ENCODE measurements at places on chromosomes 2 and 18. TPM values are rescaled to one million over a fixed set of nuclear protein-coding genes. Genes with fewer than 3 reads are reported as not detected.

Gene ACYP2
- total RNA-seq, result 10.0 TPM

Gene EGR4
- not detected for total RNA-seq

Gene DSEL
- 0.18 TPM for total RNA-seq

Gene MDH1B
- 0.08 TPM for total RNA-seq

Gene RIT2
- total RNA-seq, result not detected

Gene STARD6
- not detected for total RNA-seq

Gene RUFY4
- total RNA-seq, result 3.2 TPM

Measured in activated CD4-positive, alpha-beta memory T cell treated with anti-CD3 and anti-CD28 coated beads, Interleukin-2, amount 10 ng/mL, durations not matched to agents 7 days and 5 days (primary cell).